NCI-H510A (cell line): ENCODE measurements at places on chromosomes 11 and 22.

GRCh38 chr11:129937592-129938238, 42.3 kb upstream of the NFRKB start:
- DNase-seq: no peak

GRCh38 chr11:36885154-36885553, 287.1 kb upstream of the RAG2 start:
- DNase-seq: no peak

- DNase-seq: no peak
Measured at GRCh38 chr11:134610116-134610910, 198.3 kb upstream of the B3GAT1 start.

GRCh38 chr11:1059759-1060158, 14.9 kb upstream of the MUC2 start:
- DNase-seq: no peak

DNA sequence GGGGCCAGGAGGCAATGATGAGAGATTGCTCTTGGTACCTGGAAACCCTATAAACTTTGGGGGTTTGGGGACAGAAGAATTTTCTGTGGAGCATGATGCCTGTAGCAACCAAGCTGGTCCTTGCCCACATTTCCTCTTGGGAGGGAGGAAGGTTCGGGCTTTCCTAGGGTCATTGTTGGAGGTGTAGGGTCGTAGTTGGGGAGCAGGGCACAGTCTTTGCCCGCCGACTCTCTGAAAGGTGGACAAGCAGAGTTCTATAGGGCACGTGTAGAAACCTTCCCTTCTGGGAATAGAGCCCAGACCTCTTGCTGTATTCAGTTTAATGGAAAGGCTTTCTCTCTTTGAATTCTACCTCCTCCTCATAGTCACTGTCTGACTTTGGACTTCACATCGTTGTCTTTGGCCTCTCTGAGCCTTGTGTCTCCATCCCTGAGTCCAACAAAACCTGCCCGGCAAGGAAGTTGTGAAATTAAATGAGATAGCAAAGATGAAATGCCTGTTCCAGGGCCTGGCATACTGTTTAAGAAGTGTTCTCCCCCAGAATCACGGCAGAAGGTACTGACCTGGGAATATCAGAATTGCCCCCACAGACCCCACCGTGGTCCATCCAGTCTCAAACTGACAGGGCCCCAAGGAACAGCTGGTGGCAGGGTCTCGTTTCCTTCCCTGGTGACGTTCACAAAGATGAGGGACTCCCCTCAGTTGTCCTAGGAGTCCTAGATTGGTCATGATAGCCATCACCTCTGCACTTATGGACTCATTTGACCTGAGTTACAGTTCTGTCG, 1.6 kb downstream of the PRDM11 start:
- DNase-seq: no peak

GRCh38 chr11:40958707-40959106, 500.7 kb downstream of the LRRC4C start:
- DNase-seq: no peak

DNA sequence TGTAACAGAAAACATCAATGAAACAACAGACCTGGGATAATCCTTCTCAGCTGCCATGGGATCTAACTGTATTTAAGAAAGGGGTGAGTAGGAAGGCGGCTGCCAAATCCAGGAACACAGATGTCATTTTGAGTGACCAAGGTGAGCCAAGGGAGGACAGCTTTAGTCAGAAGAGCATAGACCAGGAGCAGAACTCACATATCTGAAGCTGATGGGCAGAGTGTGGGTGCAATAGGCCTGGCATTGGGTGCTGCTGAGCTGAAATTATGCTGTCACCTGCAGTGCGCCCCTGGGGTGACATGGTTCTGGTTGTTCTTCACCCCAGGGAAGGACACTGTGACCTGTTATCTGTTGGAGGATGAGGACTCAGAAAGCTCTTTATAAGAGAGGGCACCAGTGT, 88.9 kb upstream of the TOP3B start:
- no peak for DNase-seq

GRCh38 chr22:26658671-26659478, 1.5 kb downstream of the MIAT start:
- peak; percentile 83 for DNase-seq

DNA sequence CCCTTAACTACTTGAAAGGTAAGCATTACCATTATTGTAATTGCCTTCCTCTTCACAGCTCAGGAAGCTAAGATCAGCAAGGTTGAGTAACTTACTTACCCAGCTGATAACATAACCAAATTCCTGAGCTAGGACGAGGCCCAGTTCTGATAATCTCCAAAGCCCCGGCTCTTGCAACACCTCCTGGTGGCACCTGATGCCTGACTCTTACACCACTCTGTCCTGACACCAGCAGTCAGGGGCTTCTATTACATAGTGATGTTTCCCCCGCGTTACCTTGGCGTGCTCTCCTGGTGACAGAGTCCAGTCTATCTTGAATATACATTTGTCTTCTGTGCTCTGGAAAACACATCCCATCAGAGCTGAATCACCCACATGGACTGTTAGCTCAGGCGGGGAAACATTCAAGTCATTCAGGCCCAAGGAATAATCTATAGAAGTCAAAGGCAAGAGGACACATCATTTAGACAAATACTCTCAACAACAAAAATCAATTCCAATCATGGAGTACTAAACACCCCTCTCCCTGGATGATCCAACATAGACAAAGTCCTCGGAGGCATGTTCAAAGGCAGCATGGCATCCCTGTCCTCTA, 12.6 kb downstream of the JAML start:
- no peak for DNase-seq

- peak; percentile 7 for DNase-seq
Measured at GRCh38 chr11:109704432-109704831, 282.4 kb downstream of the C11orf87 start.
